ENCODE measurements at places on chromosomes 6 and 20.

DNA sequence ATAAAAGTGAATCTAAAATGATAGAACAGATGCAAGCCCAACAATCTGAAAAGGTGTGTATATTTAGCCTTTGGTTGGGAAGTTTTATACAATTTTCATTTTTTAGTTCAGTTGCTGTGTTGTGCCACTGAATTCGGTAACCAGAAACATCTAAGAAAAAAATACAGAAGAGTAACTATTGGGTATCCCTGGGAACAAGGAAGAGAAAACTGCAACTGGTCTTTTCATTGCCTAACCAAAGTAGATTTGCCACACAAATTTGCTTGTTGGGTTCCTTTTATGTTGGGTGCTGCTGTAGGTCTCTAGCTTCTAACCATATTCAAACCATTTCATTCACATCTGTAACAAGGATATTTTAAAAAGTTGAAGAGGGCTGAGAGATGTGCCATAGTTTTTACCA is 2.8 kb upstream of the TMEM30A start:
- no peak for DNase-seq

DNA sequence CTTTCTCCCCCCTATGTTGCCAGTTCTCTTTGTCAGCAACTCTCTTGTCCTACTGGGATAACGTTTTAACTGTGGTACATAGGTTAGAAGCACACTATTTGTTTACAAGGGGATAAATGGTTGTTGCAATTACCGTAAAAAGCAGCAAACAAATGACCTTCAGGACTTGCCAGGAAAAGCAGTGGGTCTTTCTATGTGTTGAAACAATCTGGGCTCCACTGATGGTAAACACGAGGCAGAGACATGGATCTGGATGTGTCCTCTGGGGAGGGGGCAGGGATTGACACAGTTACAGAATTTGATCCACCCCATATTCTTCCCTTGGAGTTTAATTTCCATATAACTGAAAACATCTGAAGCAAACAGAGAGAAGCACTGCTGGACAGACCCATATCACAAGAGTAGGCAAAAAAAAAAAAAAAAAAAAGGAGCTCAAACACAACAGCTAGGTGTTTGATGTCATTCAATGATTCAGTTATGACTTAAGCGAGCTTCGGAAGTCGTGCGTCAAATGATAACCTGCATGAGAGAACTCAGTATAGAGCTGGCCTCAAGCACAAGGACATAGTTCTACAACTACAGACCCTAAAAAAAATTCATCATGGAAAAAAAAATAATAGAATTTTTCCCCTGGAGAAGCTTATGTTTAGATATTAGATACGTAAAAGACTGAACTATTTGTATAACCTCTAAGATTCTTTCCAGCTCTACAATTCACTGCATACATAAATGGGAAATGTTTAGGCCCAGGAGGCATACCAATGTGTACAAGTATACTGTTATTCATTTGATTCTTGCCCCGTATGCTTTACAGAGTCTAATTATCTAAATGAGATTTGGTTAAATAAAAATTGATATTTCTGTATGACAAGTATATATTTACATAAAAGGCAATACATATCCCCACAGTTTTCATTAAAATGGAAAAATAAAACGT is 127.7 kb downstream of the ALDH8A1 start:
- DNase-seq = no peak

DNA sequence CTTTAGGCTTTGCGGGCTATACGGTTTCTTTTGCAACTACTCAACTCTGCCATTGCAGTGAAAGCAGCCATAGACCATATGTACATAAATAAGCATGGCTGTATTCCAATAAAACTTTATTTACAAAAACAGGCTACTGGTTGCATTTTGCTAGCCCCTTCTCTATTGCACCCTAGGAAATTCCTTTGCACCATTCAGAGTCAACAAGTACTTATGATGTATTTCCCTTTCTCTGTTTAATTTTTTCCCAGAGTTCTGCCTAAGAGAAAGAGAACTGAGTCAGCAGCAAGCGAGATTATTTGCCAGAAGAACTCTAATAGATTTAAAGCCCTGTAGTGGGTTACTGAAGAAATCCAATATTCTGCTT is 33.8 kb downstream of the ADGRF1 start:
- DNase-seq = no peak

DNA sequence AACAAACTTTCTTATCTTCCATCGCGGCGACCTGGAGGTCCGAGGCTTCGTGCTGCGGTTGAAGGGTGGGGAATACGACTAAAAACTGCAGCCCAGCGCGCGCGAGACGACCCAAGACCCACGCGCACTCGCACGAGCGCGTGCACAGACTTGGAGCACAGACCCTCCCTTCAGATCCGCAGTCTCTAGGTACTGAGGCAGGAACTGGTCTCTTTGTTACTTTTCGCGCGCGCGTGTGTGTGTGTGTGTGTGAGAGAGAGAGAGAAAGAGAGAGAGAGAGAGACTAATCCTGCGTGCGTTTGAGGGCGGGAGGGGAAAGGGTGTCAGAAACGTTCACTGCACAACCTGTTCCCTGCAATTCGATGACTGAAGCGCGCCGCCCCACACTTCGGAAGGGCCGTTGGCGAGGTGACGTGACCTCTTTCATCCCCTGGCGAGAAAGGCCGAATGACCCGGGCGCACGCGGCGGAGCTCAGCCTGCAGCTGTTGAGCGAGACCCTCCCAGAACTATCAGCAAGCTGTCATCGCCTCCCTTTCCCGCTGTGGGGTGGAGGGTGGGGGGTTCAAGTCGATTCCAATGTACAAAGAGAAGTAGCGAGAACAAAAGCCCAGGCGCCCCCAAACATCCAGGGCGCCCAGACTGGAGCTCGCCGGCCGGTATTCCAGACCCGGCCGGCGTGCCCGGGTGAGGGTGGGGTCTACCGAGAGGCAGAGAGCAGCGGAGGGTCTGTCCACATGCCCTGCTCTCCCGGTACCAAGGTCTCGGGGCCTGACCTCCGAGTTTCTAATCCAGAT is 1.5 kb upstream of the TUBB2B start:
- no peak for DNase-seq

DNA sequence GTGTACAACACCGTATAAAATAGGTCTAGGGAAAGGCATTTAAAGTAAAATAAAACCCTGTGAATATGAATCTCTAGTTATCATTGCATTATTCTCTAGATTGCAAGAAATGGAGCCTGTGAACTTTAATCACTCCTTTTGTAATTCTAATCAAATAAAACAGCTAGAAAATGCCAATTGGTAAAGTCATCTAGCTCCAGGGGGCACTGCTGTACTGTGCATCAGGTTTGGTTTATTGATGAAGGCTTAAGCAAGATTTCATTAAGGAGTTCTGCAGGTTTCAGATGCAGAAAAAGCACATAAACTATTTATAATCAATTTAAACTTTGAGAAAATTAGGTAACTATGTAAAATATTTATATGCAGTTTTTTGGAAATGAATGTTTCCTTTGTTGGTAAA is 645.0 kb downstream of the PHF3 start:
- no peak for DNase-seq

DNA sequence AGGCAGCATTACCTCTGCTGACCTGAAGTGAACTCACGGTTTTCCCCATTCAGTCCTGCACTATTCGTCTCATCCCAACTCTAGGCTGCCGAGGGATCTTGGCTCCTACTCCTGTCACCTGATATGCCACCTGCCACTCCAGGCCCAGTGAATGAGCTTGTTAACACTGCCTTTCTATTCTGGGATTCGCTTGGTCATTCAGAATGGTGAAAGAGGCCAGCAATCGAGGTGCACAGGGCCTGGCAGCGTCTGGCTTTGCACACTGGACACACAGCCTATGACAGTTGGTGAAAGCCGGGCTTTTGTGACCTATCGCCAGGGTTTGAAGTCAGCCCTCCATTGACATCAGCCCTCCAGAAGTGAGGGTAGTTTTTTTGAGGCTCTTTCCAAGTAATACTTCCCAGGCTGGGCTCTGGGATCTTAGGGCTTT is 59.3 kb upstream of the MYL9 start:
- DNase-seq = no peak

DNA sequence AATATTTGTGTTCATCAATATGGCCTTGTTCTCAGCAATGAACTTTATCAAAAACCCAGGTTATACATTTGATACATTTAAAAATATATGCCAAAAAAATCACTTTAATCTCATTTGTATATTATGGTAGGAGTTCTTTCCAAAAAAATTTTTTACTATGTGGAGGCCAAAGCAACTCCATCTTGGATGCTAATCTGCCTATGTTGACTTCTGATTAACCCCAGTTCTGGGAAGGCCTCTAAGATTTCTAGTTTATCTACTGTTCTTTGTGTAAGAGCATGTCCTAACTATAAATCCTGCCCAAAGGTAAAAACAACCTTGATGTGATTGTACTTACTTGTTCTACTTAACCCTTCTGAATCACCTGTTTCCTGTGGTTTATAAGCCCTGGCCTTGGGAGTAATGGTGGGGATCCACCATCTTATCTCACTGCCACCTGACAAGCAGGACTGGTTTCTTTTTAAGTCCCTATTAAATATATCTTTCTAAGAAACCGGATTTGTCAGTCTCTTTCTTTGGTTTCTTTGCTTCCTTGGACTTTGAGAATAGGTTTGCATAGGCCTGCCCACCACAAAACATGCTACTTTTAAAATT is 46.7 kb downstream of the RNGTT start:
- no peak for DNase-seq

DNA sequence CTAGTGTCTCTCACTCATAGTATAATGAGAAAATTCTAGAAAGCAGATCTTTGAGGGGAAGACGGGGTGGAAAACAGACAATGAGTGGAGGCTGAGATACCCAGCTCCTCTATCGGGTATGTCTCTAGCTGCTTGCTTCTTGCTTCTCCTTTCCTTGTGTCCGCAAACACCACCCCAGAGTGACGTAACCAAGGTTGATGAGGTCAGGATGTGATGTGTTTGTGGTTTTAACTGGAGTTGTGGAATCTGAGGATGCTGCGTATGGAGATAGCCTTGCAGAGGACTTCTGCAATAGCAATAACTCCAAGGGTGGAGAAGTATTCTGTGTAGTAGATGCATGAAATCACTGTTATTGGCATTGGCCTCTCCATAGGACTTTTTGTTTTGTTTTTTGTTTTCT is 132.7 kb upstream of the IFNGR1 start:
- no peak for DNase-seq

DNA sequence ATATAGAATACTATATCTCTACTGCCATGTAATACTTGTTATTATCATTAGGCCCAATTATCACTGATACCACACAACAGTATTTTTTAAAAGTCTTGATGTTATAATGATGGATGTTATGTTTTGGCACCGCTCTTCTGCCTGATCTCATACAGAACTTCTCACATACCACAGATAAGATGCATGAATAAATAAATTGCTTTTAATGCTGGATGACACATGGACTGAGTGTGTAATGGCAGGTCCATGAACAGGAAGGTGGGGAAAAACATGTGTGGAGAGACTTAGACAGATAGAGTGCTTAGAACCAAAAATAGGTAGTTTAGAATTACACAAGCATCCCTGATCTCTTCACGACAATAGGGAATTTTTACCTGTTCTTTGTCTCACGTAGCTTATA is 258.4 kb upstream of the MARCKS start:
- no peak for DNase-seq

DNA sequence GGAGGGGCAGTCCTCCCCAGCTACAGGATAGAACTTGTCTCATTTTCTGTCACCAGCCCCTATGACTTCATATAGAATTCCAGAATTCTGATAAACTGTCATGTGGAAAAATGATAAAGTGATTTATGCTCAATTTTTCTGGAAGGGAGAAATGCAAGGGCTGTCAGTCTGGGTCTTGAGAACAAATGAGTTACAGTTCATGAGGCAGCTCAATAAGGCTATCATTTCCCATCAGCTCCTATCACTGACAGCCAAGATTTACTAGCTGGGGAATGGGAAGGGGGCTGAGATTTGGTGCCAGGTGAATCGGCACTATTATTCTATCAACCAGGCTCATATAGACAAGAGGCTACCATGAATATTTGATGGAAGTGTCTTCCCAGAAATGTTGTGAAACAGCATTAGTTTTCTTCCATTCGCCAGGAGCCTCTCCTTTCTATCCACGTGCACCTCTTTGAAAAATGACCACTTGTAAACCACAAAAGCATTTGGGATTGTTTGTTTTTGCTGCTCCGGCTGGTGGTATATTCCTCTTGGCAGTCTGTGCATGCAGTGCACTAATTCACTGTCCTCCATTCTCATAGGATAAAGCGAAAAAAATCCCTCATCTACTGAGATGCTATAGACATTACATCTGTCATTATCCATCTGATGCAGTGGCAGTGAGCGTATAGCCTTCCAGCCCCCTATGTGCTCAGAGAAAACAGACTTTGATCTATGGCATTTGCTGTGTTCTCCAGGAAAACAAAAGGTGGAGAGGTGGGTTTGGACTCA is 528.7 kb upstream of the RNF217 start:
- DNase-seq = no peak

- DNase-seq = no peak
These were observed 343.3 kb downstream of the ADGRB3 start for GRCh38 chr6:68978411-68978810.

GRCh38 chr6:19692506-19693298 is 144.5 kb upstream of the ID4 start:
- no peak for DNase-seq

- DNase-seq = peak; percentile 29
These were observed 67.8 kb downstream of the MMS22L start for GRCh38 chr6:97215157-97215769.

GRCh38 chr6:52802806-52803205 is 810 bp downstream of the GSTA1 start:
- no peak for DNase-seq

DNA sequence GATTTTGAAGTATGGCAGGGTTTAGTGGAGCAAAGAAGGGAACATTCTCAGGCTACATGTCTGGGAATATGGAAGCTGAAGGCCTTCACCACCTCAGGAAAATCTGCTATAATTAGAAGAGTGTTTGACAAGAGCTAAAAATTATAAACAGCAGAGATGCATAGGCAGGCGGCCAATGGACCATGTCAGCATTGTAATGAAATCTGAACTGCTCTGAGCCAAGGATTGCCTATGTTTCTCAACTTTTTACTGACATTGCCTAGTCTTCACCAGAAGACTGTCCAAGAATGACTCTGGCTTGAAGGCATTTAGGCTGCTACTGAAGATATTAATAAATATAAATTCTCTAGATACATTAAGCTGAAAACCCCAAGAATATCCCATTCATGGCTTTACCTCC is 84.1 kb downstream of the C6orf52 start:
- DNase-seq = no peak

DNA sequence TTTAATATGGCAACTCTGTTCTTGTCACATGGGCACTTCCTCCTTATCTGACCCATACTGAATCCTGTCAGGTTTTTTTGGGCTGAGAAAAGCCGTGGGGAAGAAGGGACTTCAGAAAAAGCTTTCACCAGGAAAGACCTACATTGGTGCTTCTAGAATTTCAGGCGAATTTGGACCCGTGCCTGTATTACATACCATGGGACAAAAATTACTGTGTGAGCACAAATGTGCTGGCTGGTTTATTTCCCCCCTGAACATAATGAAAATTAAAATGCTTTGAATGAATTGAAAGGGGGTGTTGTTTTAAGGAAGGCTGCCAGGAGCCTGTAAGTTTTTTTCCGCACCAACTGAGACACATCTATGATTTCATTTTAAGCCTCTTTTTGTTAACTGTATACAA is 29.6 kb downstream of the CAP2 start:
- no peak for DNase-seq

All from pulmonary artery endothelial cell (primary cell).